ENCODE measurements at places on chromosomes 6 and 20.

DNA sequence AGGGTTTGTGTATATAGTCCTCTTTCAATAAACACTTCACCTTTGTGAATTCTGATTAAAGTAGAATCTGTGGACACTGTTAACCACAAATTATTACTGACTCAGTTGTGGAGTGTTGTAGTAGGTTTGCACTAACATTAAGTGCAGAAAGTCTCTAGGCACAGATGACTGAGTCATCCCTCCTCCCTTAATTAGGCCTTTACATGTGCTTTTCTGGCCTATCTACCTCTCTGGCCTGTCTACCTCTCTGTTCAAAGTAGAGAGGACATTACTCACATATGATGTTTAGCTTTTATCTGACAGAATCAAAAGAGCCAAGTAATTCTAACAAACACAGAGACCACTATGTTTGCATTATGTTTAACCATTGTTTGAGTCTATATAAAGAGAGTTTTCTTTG, 783.0 kb downstream of the TENT5A start:
- DNase-seq: peak; percentile 1

GRCh38 chr20:47577314-47577713, 75.6 kb downstream of the NCOA3 start:
- no peak for DNase-seq

- no peak for DNase-seq
Measured at GRCh38 chr6:40192516-40192915, 258.3 kb upstream of the MOCS1 start.

- DNase-seq: no peak
Measured at GRCh38 chr20:59939879-59940128, 301 bp downstream of the PPP1R3D start.

DNA sequence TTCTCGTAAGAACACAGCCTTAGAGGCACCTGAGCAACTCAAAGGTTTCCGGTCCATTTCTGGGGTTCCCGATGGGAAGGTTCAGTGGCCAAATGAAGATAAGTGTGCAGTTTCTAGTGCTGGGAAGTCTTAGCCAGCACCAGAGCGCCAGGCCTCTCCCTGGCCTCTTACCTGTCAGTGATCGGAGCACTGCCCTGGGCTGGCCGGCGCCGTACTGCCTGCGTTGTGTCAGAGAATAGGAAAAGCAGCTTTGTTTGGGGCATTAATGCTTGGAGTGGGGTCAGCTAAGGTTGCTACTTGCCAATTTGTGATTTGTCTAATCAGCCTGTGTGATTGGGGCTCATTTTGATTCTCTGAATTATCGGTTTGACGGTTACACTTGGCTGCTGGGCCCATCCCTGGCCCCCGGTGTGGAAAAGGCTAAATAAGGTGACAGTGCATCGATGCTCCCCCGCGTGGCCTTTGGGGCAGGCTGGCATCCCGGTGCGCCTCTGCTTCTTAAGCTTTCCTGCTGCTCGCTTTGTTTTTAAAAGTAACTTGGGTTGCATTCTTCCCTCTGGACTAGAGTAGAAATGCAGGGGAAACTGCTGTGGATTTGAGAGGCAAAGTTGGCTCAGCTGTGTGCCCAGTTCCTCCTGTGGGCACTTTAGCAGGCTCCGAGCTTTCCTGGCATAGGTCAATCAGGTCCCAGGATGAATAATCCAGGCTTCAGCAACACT, 51.8 kb downstream of the TCP11 start:
- DNase-seq: no peak

DNA sequence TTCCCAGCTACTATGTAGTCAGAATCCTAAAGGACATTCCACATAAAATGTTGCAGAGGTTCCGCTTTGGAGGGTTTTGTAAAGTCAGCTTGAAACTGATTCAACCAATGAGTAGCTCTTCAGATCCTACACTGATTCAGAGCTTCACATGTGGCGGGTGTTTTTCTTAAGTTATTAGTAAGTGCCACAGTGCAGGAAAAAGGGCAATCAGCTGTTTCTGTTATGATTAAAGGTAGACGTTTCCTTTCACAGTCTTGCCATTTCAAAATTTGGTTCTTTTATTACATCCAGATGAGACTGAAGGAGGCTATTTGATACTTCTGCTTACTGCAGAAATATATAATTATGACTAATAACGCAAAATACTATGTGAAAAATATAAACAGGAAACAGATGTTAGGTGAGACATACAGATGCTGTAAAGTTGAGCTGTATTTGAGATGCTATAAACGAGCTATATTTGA, 443.9 kb downstream of the CDKAL1 start:
- DNase-seq: peak; percentile 78

GRCh38 chr6:32298632-32299336, 72.9 kb downstream of the TSBP1 start:
- DNase-seq: peak; percentile 38

GRCh38 chr20:41171736-41172295, 34.5 kb downstream of the PLCG1 start:
- DNase-seq: no peak

- no peak for DNase-seq
Measured at GRCh38 chr6:121627761-121628160, 192.3 kb downstream of the GJA1 start.

GRCh38 chr20:17533396-17533795, 2.2 kb upstream of the BFSP1 start:
- peak; percentile 66 for DNase-seq

DNA sequence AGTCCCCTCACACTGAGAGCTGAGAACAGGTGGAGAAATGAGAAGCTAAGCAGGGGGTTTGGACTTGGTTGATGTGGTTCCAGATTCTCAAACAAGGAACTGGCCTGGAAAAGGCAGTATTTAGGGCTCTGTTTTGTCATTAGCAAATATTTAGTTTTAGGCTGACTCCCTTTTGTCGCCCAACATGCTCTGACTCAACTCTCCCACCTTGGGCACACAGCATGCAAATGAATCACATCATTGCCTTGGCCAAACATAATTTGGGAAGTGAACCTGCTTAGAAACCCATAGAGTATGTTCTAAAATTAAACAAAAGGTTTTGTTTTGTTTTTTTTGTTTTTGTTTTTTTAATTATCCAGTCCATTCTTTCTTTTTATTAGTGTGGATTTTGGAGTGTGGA, 9.5 kb upstream of the UQCC2 start:
- DNase-seq: no peak

- no peak for DNase-seq
Measured at GRCh38 chr6:166153966-166154365, 13.7 kb downstream of the TBXT start.

- DNase-seq: no peak
Measured at GRCh38 chr20:4791121-4791520, 69.4 kb downstream of the PRND start.

DNA sequence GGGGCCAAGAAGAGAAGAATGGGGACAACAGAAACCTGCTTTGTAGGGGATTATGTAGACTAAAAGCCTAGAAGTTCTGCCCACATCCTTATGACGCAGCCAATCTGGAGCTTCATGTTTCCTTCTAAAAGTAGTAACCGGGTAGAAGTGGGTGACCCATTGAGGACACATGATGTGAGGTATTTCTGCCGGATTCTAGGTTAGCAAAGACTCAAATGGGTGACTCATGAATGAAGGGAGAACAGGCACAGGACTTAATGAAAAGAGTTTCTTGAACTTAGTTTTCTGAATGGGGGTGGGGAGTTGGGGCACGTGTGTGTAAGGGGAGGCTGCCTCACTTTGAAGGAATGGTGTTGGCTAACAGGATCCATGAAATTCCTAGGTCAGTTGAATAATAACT, 68.8 kb downstream of the CDS2 start:
- DNase-seq: peak; percentile 53

DNA sequence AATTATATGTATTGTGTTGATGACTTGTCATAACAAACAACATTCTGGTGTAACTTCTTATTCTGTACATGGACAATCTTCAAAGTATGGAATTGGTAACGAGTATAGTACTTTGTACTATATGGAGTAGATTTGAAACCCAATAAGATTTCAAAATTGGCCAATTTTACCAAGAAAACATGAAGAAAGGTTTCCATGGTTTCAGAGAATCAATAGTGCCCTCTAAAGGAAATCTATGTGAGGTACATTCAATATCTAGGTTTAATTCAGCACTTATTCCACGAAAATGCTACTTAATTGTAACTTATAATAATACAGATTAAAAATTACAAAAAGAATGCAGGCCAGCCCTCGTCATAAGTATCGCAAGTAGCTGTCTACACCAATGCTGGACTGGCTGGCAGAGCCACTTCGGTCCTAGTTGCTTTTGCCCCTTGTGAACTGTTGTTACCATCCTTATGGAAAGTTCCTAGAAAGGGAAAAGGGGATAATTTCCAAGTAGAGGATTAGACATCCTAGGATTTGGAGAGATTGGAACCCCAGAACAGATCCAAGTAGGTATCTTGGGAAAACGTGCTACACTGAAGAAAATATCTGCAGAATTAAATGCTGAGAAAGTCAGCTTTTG, 70.9 kb downstream of the LCA5 start:
- DNase-seq: peak; percentile 23

- DNase-seq: peak; percentile 78
Measured at GRCh38 chr6:41706876-41707564, 28.4 kb downstream of the TFEB start.

DNA sequence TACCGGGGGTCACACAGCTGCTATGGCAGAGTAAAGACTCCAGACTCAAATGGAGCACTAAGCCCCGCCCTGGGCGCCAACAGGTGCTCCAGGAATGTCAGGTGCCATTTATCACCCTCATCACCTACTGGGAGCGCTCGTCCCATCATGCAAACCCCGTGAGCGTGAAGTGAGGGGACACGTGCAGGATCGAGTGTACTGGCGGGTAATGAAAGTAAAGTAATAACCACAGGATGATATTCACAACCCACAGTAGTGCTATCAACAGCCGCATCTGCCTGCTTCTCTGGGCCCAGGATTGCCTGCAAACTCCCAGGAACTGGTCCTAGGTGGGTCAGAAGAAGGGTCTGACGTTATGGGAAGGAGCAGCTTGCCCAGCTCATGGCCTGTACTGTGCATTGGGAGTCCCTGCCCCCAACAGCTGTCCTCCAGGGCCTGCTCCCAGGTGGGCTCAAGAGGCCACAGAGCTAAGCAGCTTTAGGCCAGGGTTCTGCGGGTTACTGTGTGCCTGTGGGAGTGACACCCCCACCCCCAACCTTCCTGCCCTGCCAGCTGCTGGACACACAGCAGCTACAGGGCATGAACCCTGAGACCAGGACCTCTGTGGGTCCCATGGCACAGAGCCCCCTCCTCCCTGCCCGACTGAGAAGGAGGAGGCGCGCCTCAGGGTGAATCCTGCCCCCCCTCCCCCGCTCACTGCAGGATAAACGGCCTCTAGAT, 120.5 kb upstream of the SULF2 start:
- no peak for DNase-seq

- DNase-seq: no peak
Measured at GRCh38 chr20:51154708-51155690, 132.1 kb upstream of the KCNG1 start.

DNA sequence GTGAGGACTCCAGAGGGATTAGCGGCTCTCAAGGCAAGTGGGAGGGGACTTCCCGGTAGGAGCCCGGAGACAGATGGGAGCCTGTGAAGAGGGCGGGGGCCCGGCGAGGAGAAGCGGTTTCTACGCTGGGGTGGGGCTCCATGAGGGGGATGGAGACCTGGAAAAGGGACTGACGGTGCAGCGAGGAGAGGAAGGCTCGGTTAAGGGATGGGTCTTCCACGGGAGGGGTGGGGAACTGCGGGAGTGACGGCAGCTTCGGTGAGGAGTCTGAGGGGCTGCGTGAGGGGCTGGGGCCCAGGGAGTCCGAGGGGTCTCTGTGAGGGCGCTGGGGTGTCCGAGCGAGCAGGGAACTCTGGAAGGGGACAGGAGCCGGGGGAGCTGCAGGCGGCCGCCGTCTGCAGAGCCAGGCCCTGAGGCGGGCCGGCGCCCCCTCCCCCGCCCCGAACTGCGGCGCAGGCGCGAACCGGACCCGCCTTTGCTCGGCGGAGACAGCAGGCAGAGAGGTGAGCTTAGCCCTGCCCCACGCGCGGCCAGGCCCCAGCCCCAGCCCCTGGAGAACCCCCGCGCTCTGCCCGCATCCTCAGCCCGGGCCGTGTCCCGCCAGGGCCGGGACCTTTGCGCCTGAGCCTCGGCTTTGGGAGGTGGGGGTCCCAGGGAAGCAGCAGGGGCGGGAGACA, at the start of gene NRSN2:
NRSN2 (plus strand) TSS at position 472 of the 677 bp plus-strand sequence. CDS start 2,533 bp downstream, outside the sequence.
- peak; percentile 66 for DNase-seq

DNA sequence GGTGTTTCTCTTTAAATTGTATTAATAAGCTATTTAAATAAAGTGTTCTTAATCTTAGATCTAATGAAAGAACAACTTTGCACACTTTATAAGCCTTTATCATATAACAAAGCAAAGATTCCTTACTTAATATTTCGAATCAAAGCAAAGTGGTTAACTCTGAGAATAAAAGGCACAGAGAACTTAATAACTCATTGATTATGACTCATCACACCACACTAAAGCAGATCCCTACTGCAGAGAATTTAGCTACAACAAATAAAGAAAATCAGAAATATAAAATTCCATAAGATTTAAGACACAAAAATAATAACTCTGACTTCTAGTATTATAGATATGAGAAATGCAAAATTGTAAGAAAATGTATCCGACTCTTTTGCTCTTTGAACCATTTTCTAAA, 135.6 kb upstream of the RUNX2 start:
- DNase-seq: peak; percentile 5

DNA sequence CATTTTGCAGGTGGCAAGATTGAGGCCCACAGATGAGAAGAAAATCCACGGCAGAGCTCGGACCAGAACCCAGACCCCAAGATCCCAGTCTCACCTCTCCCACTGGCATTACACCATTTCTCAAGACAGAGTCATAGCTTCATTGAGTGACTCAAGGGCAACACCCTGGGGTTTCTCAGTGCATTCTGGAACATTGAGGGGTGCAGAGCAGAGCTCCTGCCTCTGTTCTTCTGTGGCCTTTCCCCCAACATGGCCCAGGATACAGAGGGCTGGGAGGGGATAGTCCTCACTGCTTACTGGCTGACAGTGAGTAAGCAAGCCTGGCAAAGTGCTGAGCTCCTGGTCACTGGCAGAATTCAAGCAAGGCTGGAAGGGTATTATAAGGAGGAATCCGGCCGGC, 74.0 kb downstream of the MDGA1 start:
- no peak for DNase-seq

DNA sequence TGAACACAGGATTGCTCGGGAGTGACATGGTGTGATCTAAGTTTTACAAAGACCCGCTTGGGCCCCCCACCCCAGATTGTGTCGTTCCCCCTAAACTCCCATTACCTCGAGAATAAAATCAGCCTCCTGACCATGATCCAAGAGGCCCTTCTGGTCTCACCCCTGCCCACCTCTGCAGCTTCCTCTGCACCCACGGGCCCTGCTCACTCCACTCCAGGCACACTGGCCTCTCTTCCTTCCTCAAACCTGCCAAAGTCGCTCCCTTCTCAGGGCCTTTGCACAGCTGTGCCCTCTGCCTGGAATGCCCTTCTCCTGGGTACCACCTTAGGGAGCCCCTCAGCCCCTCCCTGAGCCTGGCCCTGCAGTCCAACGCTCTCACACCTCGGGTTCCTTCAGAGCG, 17.9 kb downstream of the TGM2 start:
- no peak for DNase-seq

DNA sequence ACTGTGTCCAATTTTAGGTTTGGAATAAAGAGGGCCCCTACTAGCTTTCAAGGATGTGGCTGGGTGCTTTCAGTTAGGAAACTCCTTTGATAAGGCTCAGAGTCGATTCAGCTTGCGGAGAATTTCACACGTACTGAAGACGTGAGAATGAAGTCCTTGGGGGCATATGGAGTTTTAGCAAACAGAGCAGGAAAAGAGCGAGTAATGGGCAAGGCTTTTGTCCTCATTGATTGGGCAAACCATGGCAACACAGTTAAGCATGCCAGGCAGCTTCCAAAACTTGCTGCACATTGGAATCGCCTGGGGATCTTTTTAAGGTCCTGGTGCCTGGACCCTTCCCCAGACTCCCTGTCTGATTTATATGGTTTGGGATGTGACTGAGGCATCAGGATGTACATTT, 29.2 kb downstream of the ISM1 start:
- no peak for DNase-seq

- DNase-seq: no peak
Measured at GRCh38 chr20:49914310-49915117, 815 bp downstream of the SPATA2 start.

Data from AG10803 (cell line).